ENCODE measurements at places on chromosomes 11 and 22.

- DNase-seq: no peak
These were observed 1.1 kb upstream of the ARHGEF17 start for GRCh38 chr11:73306977-73307322.

DNA sequence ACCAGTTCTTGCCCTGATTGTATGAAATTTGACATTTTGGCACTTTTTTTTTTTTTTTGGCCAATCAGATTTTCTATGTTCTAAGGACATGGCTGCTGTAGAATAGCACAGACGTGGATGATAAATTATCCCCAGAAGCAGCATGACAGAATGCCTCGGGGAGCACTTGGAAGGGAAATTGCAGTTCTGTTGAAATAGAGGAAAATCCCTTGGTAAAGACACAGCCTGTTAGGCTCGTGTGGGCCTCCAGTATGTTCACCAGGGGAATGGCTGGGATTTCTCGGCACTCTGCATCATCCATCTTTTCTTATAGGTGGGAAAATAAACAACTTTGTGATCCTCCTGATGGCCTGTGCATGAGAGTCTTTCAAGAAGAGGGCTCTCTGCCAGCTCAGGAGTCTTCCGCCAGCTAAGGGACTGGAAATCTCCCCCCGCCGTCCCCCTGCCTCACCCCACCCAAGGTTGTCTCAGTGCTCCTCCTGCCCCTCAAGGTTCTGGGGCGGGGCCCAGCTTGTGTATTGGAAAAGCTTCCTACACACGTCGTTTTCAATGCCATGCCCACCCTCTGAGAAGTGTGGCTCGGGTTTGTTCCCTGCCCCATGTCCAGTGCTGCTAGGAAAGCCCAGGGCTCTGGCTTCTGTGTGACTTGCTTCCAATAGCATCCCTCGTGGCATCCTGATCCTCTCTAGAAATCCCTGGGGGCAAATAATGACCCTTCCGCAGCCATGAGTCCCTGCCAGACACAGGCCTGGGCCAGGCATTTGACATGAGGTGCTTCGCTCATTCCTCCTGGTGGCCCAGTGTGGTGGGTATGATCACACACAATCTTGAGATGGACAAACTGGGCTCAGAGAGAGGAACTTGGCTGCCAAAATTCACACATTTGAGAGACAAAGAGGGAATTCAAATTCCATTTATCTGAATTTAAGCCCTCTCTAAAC, 70.6 kb upstream of the ATXN10 start:
- no peak for DNase-seq

DNA sequence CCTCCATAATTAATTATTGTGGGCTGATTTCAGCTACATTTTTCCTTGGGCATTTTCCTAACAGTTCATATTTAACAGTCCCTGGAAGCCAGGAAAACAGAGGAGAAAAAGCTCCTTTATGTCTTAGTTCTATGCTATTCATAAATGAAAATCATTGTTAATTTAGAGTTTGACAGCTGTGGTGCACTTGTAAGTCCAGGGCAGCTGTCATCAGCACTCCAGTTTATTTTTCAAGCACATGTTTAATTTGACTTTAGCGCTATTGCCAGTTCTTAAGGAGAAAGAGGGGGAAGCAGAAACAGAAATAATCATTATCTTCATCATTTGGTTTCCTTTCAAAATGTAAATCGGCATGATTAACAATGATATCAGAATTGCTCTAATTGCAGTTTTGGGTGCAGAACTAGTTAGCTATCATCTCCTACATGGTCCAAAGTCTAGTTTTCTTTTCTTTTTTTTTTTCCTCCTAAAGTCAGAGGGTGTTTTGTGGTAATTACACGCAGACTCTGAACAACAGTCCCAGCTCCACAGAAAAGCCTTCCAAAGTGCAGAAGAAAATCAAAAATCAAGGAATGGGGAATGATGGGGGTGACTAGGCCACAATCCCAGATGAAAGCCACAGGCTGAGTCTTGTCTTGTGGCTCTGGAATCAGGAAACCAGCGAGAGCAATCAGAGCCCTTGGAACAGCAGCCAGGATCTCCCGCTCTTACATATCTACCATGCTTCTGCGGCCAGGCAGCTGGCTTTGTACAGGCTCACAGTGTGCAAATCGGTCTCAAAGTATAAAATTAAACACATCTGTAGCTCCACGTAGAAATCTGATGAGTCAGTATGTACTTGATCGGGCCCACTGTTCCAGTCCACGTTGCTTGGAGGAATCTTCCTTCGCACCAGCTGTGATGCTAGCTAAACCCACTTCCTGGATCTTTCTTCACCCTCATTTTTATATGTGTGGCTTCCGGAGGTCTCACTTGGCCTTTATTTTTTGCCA, 91.9 kb downstream of the SPON1 start:
- DNase-seq: no peak

DNA sequence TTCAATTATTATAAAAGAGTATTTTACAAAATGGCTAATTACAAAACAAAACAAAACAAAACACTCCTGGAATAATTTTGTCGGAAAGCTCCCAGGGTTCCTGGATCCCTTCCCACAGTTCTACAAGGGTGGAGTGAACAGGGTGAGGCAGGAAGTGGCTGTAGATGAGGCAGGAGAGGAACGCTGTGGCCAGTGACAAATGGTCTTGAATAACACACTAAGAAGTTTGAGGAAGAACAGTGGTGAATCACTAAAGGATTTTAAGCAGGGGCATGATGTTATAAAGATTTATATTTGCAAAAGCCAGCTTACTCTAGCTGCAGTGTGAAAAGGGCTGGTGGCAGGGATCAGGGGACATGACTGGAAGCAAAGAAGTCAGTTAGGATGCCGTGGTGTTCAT, 33.8 kb upstream of the APOA1 start:
- no peak for DNase-seq

GRCh38 chr11:69654660-69655478, 13.9 kb downstream of the CCND1 start:
- no peak for DNase-seq

- no peak for DNase-seq
These were observed 10.2 kb upstream of the TAB1 start for GRCh38 chr22:39389420-39389819.

DNA sequence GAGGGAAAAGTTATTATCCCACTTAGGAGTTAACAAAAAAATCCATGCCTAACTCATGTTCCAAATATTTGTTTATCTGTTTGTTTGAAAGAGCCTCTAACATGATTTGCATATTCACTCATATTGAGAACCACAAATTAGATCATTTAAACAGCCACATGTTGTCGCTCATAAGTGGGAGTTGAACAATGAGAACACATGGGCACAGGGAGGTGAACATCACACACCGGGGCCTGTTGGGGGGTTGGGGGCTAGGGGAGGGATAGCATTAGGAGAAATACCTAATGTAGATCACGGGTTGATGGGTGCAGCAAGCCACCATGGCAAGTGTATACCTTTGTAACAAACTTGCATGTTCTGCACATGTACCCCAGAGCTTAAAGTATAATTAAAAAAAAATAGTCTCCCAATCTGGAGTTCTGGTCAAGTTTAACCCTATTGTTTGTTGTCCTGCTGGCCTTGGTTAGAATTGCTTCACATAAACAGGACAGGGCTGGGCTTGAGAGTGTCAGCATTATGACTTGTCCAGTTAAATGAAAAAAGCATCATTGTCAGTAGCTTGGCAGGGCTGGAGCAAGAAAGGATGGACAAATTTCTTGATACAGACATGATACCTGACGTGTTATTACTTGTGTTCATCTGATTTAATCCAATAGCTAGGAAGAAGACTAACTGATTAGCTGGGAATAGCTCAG, 57.8 kb upstream of the PSMA1 start:
- no peak for DNase-seq

GRCh38 chr11:8315954-8316353, 52.3 kb upstream of the LMO1 start:
- no peak for DNase-seq

- no peak for DNase-seq
These were observed 49.1 kb upstream of the SEPTIN5 start for GRCh38 chr22:19664951-19665783.

Measured in SIG-M5 (cell line).